Anterior cingulate cortex (tissue), 58 donors: ENCODE measurements at places on chromosomes 6 and 20.
A peak's percentile ranks its signal among the peaks of the same experiment; 100 is the strongest.

DNA sequence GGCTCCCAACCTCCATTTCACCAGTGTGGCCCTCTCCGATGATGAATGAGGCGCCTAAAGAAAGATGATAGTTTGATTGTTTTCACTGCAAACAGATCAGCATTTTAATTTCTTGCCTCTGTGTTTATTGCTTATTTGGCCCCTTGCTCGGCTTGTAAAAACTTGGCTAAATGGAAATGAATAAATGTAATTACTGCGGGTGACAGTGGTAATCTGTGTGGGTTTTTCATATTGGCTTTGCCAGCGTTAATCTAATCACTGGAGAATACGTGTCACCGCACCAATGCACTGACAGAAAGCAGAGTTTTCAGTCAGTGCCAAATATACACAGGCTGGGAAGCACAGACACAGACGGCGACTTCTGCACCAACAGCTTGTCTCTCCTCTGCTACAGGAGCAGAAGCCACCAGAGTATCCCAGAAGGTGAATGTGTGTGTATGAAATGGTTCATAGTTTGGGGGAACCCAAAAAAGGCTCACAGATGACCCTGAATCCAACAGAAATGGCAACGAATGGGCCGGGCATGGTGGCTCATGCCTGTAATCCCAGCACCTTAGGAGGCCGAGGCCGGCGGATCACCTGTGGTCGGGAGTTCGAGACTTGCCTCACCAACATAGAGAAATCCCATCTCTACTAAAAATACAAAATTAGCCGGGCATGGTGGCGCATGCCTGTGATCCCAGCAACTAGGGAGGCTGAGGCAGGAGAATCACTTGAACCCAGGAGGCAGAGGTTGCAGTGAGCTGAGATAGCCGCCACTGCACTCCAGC lies 534.0 kb downstream of the PKHD1 start:
- DNase-seq: no peak

DNA sequence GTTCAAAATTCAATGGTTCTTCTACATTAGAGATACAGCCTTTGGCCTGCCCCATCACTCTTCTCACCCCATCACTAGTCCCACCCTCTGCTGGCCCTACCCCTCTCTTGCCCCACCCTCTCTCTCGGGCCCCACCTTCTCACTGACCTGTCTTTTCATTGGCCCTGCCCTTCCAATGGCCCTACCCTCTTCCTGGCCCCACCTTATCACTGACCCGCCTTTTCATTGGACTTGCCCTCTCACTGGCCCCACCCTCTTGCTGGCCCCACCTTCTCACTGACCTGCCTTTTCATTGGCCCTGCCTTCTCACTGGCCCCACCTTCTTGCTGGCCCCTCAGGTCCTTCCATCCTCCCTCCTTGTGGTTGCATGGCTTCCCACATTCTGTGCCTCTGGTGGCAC lies 107.2 kb upstream of the PLEKHG1 start:
- no peak for DNase-seq

- no peak for DNase-seq
Observed at GRCh38 chr6:9732056-9732455, 682.8 kb downstream of the TFAP2A start.

DNA sequence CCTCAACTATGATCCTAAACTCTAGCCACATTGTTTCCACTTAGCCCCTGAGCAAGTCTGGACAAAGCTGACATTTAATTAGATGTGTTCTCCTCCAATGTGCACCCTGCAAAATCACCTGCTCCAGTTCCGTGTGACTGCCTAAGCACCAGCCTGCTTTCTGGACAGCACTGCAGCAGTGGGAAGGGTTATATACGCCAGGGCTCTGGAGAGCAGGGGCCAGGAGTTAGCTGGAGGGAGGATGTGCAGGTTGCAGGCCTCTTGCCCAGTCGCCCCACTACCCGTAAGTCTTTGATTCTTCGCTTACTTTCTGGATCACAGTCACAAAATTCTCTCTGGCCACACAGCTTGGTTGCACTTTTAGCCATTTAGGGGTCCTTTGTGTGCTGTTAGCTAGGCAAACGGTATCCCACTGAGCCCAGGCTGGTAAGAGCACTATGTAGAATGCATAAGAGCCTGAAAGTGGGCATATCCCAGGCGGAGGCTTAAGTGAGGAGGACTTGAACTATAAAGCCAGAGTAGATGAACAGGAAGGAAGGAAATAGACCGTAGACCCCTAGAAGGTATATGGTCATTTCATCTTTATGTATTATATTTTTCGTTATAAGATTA lies 10.7 kb upstream of the PLEKHG1 start:
- DNase-seq: no peak

GRCh38 chr6:157546321-157546720 lies 165.3 kb downstream of the ZDHHC14 start:
- no peak for DNase-seq

DNA sequence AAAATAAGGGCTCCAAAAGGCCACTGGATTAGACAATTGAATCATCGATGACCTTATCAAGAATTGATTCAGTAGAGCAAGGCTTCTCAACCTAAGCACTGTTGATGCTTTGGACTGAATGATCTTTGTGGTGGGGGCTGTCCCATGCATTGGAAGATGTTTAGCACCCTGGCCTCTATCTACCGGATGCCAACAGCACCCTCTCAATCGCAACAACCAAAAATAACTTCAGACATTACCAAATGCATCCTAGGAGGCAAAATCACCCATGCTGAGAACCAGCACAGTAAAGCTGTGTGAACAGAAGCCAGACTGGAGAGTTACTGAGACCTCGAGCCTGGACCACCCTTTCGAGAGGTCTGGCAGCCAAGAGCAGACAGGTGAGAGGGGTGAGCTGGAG lies 67.5 kb downstream of the TBC1D7 start:
- DNase-seq: no peak

GRCh38 chr6:151494936-151495320 lies 1.1 kb downstream of the CCDC170 start:
- no peak for DNase-seq

- DNase-seq: no peak
Observed at GRCh38 chr6:143264379-143264778, 186.1 kb downstream of the ADAT2 start.

DNA sequence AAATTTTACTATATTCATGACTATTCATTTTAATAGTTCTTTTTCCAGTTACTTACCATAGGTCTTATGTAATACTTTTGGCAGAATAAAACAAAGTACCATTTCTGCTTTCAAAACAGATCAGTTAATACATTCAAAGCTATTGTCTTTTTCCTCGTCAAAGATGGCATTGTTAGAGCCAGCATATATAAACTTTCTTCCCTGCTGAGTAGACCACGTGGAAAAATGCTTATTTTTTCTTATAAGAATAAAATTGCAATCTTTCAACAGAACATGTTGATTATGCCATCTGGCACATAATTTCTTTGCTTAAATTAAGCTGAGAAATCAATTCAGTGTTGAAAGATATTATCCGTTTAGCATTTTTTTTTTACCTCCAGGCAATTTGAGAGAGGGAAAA lies 34.9 kb upstream of the EXOC2 start:
- DNase-seq: no peak

DNA sequence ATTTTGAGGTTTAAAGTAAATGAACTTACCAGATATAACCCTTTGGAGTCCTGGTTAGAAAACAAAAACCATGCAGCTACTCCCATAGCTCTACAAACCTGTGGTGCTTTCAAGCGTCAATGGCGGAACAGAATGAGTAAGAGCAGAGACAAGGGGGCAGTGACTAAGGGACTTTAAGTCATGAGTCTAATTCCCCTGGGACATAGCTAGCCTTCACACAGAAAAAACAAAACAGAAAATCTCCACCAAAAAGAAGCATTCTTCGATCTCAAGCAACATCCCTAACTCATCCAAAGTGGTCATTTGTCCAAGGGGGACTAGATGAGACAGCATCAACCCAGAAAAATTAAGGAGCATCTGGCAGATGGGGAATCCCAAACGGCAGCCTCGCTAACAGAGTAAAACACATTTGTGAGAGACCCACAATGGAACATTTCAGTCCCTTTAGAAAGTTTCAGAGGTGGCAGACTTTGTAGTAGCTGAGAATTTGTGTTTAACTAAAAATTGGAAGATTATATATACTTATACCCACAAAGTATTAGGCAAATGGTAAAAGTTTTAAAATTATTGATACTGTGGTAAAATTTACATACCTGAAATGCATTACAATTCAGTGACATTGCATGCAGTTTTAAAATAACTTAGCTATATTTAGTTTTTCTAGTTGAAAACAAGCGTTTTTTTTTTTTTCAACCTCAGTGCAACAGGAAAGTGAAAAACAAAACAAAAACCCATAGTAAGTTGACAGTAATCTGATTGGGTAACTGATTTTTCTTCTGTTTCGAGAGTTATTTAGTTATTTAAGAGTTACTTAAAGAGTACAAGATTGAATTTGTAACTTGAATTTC lies 67.5 kb downstream of the KCNQ5 start:
- no peak for DNase-seq

DNA sequence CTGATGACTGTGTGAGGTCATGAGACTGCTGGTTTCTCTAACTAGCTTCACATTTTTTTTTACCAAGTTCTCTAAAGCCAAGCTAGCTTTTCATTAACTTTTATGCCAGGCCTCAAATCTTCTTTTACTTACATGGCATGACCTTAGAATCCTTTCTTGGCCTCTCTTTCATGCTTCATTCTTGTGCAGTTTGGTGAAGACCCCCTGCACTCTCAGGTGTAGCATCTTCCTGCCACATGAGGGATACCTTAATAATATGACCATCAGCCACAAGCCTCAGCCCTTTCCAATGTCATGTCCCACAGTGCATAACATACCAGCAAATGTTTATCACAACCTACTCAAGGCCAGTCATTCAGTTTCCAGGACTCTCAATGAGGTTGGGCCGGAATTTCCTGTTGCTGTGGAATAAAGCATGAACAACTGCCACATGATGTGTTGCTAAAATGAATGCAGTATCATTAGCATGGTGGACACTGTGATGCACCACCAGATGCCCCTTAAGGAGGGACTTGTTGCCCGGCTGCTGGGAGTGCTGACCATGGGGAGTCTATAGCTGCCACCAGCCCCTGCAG lies 72.2 kb downstream of the RIN2 start:
- DNase-seq: no peak

GRCh38 chr20:4025125-4025524 lies 9.8 kb upstream of the RNF24 start:
- DNase-seq: no peak

- no peak for DNase-seq
Observed at GRCh38 chr6:93164781-93165180, 254.6 kb downstream of the EPHA7 start.

GRCh38 chr20:10679269-10679668 lies 5.5 kb upstream of the JAG1 start:
- no peak for DNase-seq

GRCh38 chr6:147724454-147724853 lies 216.0 kb downstream of the SAMD5 start:
- DNase-seq: no peak

DNA sequence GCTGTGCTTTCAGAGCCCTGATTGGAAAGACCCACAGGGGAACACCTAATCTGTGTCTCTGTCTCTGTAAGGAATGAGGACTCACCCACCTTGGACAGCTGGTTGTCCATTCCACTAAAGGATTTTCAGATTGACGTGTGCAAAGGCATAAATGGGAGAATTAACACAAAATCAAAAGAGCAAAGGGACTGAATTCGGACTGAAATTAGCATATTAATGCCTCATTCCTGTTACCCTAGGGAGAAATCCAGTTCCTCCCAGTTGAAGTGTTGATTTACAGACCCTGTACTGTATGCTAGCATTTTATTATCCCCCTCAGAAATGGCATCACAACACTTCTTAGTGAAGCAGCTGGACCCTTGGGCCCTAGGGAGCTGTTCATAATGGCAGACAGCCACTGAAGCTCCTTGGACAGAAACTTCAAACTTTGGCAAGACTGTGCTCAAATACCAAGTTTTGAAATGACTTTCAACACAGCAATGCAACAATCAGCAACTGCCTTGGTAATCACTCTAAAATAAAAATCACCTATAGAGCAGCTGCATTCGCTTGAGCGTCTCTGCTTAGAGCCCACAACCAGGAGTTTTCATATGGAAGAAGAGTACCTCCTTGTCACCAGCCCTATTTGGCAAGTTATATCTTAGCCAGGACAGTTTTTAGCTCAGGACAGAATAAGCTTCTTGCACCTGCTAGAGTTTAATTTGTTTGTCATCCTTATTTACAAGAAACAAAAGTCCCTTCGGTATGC lies 118.1 kb downstream of the TRDN start:
- DNase-seq: no peak

- no peak for DNase-seq
Observed at GRCh38 chr6:101630941-101631340, 237.4 kb downstream of the GRIK2 start.

GRCh38 chr6:18389479-18389878 lies 2.3 kb downstream of the RNF144B start:
- no peak for DNase-seq

GRCh38 chr6:116370760-116371119 lies at the start of gene DSE:
DSE (plus strand) TSS chr6:116370947; CDS start chr6:116399251, 28,304 bp downstream.
- peak; percentile 67 for DNase-seq

DNA sequence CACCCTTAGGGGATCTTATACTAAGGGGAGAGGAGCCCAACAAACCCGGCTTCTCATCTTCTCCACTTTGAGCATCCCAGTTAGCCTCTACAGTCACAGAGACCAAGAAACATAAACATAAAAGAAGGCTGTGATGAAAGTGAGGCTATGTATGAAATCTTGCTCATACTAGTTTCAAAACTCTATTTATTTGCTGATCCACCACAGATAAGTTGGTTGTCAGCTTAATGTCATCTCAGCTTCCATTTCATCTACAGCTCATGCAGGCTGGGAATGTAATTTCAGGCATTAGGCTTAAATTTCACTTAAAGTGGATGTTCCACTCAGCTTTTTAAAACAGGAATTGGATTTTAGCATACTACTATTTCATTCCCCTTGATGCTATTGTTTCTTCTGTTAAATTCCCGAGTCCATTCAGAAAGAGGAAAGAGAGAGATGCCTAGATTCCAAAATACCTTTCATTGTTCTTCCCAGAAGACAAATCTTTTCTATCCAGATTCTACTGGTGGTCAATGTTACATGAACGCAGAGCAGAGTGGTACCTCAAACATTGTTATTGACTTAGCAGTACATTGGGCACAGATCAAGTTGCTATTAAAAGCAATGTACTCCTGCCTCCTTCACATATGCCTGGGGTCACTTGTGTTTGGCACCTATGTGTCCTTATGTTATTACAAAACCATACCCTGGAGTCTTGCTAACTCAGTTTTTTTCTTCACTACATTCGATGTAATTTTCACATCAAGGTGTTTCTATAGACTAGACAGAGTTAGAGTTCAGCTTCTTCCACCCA lies 149.0 kb downstream of the HACE1 start:
- DNase-seq: no peak

- no peak for DNase-seq
Observed at GRCh38 chr20:54345301-54345724, 130.1 kb upstream of the DOK5 start.

- DNase-seq: no peak
Observed at GRCh38 chr20:58091810-58092209, 136.6 kb downstream of the ANKRD60 start.

DNA sequence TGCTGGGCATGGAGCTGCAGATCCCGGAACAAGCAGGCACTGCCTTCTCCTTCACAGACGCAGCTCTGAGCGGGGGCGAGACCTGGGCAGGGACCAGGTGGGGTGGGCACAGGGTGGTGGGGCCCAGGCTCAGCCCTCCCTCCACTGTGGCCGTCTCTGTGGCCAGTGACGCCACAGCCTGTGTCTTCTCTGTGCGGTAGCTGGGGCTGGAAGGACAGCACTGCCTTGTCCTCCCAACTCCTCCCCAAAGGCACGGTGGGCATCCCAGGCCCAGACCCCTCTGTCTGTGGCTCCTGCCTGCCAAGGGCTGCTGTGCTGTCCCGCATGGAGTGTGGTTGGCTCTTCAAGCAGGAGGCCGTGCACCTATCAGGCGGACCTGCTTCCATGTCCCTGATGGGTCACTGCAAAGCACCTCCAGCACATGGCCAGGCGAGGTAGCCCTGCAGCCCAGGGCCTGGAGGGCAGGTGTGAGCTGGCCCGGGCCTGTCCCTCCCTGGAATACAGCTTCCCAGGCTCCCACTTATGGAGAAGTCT lies 14.8 kb upstream of the TNFRSF6B start:
- DNase-seq: no peak
